ENCODE measurements at places on chromosomes 4 and X.

DNA sequence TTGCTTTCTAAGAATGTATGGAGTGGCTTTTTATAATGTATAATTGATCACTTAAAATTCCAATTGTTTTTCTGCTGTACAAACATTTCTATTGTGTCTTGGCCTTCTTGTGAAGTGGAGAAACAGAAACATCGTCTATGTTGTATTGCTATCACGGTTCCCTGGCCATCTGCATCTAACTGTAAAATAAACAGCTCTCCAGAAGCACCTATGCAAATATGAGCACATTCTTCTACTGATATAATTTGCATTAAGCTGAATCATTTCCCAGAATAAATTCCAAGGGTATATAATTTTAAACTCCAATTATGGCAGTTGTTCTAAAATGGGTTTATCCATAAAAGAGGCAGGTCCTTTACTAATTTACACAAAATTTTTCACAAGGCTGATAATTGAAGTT is 261.6 kb upstream of the STS start:
- no peak for DNase-seq

DNA sequence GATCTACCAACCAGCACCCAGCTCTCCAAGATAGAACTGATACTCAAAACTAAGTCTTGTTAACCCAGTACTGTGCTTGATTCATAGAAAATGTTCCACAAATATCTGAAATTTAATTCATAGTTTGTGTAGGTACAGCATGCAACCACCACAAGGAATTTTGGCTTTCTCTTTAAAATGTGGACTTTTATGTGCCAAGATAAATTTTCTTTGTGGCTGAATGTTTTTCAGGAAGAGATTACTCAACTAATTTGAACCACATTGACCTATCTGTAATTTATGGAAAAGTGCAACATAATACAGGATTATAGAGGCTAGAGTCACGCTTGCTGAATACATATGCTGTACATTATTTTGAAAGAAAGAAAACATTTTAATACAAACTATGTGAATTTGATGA is 730.8 kb downstream of the IL1RAPL1 start:
- DNase-seq, result no peak

- DNase-seq, result no peak
Measured at GRCh38 chr4:185261946-185262345, 52.5 kb downstream of the SNX25 start.

- DNase-seq, result no peak
Measured at GRCh38 chr4:158208963-158209640, 1.2 kb upstream of the TMEM144 start.

DNA sequence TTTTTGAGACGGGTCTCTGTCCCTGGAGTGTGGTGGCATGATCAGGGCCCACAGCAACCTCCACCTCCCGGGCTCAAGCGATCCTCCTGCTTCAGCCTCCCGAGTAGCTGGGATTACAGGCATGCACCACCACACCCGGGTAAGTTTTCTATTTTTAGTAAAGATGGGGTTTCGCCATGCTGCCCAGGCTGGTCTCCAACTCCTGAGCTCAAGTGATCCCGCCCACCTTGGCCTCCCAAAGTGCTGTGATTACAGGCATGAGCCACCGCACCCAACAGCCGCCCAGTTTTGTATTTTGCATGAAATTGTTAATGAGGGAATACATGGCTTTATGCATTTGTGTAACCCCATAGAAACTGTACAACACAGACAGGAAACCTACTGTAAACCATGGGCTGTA is 2.8 kb upstream of the ARHGAP4 start:
- DNase-seq, result no peak

DNA sequence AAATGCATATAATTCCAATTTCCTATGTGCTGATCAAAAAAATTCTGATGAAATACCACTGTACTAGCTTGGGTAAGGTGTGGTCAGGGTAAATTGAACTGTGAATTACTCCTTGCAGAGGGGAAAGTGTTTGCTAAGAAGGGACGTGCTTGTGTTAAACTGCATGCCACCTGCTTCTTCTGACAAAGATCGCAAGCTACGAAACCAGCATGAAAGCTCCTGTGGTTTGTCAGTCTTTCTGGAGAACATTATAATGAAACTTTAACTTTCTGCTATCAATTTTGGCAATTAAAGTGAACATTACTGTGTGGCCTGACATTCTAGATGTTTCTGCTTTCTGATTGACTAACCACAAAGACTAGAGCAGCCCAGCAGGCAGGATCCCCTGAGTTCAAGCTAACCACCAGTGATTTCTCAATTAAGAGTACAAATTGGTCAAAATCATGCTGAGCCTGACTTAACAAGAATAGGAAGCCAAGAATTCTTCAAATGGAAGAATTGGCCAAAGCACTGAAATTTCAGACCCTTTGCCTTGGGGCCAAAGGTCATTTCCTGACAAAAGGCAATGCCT is 239.0 kb downstream of the SLITRK2 start:
- no peak for DNase-seq

GRCh38 chrX:118614150-118614549 is 113.3 kb upstream of the IL13RA1 start:
- no peak for DNase-seq

- no peak for DNase-seq
Measured at GRCh38 chr4:154868414-154869194, 87.5 kb downstream of the RBM46 start.

GRCh38 chrX:107708762-107709161 is 66.8 kb downstream of the TSC22D3 start:
- DNase-seq, result no peak

GRCh38 chr4:76902233-76902890 is 4.4 kb upstream of the SOWAHB start:
- DNase-seq, result no peak

DNA sequence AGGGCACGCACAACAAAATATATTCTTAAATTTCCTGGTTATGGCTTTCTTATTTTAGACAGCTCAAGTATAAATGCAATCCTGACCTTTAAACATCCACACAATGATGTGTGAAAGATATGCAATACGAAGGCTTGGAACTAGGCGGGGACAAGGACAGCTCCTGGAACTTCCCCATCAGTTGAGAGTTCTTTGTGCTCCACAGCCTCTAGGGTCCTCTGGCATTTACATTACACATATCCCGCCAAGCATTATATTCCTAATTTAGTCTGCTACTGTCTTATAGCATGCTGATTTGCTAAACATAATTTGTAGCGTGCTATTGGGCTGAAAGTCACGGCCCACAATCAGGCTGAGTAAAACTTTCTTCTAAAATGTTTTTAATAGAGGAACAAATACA is 74.4 kb downstream of the FTHL17 start:
- no peak for DNase-seq

Measured in stimulated activated CD8-positive, alpha-beta memory T cell treated with anti-CD3 and anti-CD28 coated beads, Interleukin-15, amount 100 ng/mL, for 1 hour (primary cell).